T-cell (primary cell): ENCODE measurements at places on chromosomes 12 and 14. TPM values are rescaled to one million over a fixed set of nuclear protein-coding genes. Genes with fewer than 3 reads are reported as not detected.

Gene CCDC175
- not detected for total RNA-seq

Gene INHBE
- total RNA-seq: 0.13 TPM

Gene C1QL4
- not detected for total RNA-seq

- DNase-seq: no peak
Observed at GRCh38 chr12:43210485-43211192, 341.4 kb downstream of the ADAMTS20 start.

DNA sequence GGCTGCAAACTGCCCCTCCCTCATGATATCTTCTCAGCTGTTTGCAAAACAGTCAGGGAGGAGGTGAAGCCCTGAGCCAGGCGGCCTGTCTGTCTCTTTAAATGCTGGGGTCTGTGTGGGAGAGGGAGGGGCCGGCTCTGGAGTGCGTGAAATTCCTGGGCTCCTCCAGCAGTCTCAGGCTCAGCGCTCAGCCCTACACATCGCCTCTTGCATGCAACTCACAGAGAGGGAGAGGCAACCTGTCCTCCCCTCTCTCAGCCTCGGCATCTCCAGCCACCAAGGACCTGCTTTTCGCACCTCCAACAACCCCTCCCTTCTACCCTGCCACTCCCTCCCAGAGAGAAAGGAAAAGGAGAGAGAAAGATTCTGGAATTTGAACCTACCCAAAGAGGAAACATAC is at the start of gene NRXN3:
Gene NRXN3 (plus strand): TSS at position 171 of the 400 bp plus-strand sequence. CDS start 72,721 bp downstream, outside the sequence.
- no peak for DNase-seq

- no peak for DNase-seq
Observed at GRCh38 chr12:93670104-93670503, 7.1 kb upstream of the CRADD start.
